Activated B cell treated with CpG ODN at 0.5 μM for 24 hours (primary cell): ENCODE measurements at places on chromosomes 13 and 19. TPM values are rescaled to one million over a fixed set of nuclear protein-coding genes. Genes with fewer than 3 reads are reported as not detected.

GRCh38 chr13:48412881-48413351 lies at the start of gene LPAR6:
TSS of gene LPAR6 (minus strand) at chr13:48413113. CDS start at chr13:48412423, 690 bp downstream.
- peak within 1 kb of the TSS; percentile 39 for H3K4me3 ChIP-seq
- H3K36me3 ChIP-seq = peaks cover 58% of the 10 kb centered on the region
- DNase-seq = no peak
- H3K27ac ChIP-seq = no peak within 1 kb of the TSS
- H3K4me1 ChIP-seq = peaks cover 16% of the 10 kb centered on the region

DNA sequence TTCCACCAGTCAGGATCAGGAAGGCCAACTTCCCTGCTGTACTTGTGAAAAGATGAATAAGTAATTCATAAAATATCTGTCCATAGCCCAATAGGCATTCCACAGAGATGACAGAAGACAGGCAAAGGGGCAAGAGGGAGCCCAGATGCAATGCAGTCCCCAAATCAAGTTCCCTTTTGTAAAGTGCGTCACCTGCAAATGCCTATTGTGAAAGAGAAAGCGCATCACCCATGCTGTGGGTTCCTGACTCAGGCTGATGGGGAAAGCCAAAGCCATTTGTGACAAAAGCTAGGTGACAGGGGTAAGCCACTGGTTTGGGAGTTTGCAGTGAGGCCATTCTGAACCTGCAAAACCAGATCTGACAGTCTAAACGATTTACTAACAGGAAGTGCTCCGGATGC lies 157.5 kb upstream of the ZNF536 start:
- no peak overlapping the region for H3K27ac ChIP-seq
- DNase-seq = no peak
- peak overlapping the region; percentile 26 for H3K4me3 ChIP-seq
- H3K4me1 ChIP-seq = peaks cover 6% of the 10 kb centered on the region

DNA sequence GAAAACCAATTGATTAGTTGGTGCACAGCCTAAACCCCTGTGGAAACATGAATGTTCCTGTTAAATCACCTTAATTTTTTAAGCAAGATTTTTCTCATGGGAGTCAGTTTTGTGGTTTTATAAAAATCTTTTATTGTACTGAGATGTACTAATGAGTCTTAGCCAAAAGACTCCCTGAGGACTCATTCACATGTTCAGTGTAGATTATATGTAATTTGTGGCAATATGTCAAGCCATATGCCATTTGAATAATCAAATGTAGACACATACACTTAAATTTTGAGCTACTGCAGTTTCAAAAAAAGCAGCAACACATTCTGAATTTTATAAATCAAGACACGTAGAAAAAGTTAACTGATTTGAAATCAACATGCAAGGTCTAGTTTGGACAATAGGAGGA lies 395.2 kb downstream of the MYO16 start:
- no peak overlapping the region for H3K4me3 ChIP-seq
- H3K27ac ChIP-seq = no peak overlapping the region
- H3K4me1 ChIP-seq = no peaks in the 10 kb centered on the region
- DNase-seq = no peak
- no peaks in the 10 kb centered on the region for H3K27me3 ChIP-seq
- H3K36me3 ChIP-seq = no peaks in the 10 kb centered on the region

The ZNF681 gene
- 5.5 and 8.3 TPM in 2 replicates for total RNA-seq

DNA sequence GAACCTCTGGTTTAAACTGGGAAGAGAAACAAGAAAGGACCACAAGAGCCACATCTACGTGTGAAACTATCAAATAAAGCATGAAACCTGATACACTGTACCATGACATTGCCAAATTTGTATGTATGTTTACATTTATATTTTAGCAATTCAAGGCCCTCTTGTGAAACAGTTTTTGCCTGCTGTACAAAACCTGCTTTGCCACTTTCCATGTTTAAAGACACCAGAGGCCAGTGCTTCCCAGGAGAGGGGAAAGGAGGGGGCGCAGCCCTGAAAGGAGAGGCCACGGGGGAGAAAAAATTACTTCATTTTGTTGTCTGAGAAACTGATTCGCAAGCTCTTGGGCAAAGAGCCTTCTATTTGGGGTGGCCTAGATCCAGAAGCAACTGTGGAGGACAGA lies 124.8 kb downstream of the DCLK1 start:
- H3K4me1 ChIP-seq = no peaks in the 10 kb centered on the region
- H3K27ac ChIP-seq = no peak overlapping the region
- H3K36me3 ChIP-seq = no peaks in the 10 kb centered on the region
- no peak overlapping the region for H3K4me3 ChIP-seq
- DNase-seq = no peak

- H3K27me3 ChIP-seq = no peaks in the 10 kb centered on the region
- H3K36me3 ChIP-seq = no peaks in the 10 kb centered on the region
- H3K27ac ChIP-seq = no peak overlapping the region
- DNase-seq = no peak
Observed at GRCh38 chr13:75309981-75310580, 171.9 kb downstream of the TBC1D4 start.

DNA sequence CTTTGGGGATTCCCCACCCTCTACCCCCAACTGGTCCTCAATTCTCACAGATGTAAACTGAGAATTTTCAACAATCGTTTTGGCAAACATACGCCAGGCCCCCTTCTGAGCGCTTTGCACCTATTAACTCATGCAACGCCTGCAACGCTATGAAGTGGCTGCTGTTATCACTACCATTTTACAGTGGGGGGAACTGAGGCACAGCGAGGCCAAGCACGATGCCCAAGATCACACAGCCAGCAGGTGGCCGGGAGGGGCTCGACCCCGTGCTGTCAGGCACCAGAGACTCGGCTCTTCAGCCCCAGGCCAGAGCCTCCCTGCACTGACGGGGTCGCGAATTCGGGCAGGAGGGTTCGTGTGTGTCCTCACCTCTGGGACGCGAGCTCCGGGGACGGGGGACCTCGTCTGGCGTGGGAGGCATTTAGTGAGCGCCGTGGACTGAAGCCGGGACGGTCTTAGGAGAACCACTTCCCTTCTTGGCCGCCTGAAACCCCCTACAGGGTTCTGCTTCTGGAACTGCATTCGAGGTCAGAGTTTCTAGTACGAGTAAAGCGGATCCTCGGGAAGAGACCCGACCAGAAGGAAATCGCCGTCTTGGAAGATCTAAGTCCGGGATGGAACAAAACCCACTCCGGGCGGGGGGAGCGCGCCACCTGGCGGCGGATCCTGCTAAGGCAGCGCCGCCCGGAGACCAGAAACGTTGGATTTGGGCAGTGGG lies 21.0 kb downstream of the ZNF114 start:
- H3K36me3 ChIP-seq = peaks cover 7% of the 10 kb centered on the region
- H3K4me3 ChIP-seq = peak overlapping the region; percentile 81
- peaks cover 8% of the 10 kb centered on the region for H3K4me1 ChIP-seq
- DNase-seq = peak; percentile 69
- H3K27ac ChIP-seq = no peak overlapping the region
- H3K27me3 ChIP-seq = no peaks in the 10 kb centered on the region

GRCh38 chr13:74256969-74257368 lies 122.8 kb upstream of the KLF12 start:
- no peaks in the 10 kb centered on the region for H3K4me1 ChIP-seq
- peaks cover 9% of the 10 kb centered on the region for H3K27me3 ChIP-seq
- DNase-seq = no peak
- H3K27ac ChIP-seq = no peak overlapping the region
- H3K36me3 ChIP-seq = no peaks in the 10 kb centered on the region

The HNRNPA1L2 gene
- 13.1 and 16.2 TPM in 2 replicates for total RNA-seq

GRCh38 chr13:98664510-98664909 lies 87.6 kb upstream of the STK24 start:
- no peak overlapping the region for H3K27ac ChIP-seq
- peaks cover 3% of the 10 kb centered on the region for H3K27me3 ChIP-seq
- no peaks in the 10 kb centered on the region for H3K4me1 ChIP-seq
- no peak for DNase-seq

The CGB5 gene
- total RNA-seq = not detected in 2 replicates

The SIRT6 gene
- total RNA-seq = 34.1 and 36.8 TPM in 2 replicates

The INSR gene
- 3.2 and 3.3 TPM in 2 replicates for total RNA-seq

The SNAPC2 gene
- total RNA-seq = 14.4 and 15.3 TPM in 2 replicates

GRCh38 chr13:86095351-86095750 lies 296.1 kb upstream of the SLITRK6 start:
- no peak for DNase-seq
- no peaks in the 10 kb centered on the region for H3K36me3 ChIP-seq
- H3K4me1 ChIP-seq = no peaks in the 10 kb centered on the region
- H3K4me3 ChIP-seq = no peak overlapping the region
- no peak overlapping the region for H3K27ac ChIP-seq

- H3K36me3 ChIP-seq = no peaks in the 10 kb centered on the region
- H3K4me3 ChIP-seq = no peak overlapping the region
- H3K27me3 ChIP-seq = peaks cover 11% of the 10 kb centered on the region
Observed at GRCh38 chr13:98171900-98172589, 5.0 kb downstream of the RNF113B start.

The SYNE4 gene
- total RNA-seq = 2.1 and 3.7 TPM in 2 replicates

The ZFP36 gene
- total RNA-seq = 167 and 206 TPM in 2 replicates

The AP1M1 gene
- total RNA-seq = 82.6 and 87.5 TPM in 2 replicates

- peak overlapping the region; percentile 78 for H3K27ac ChIP-seq
- H3K4me3 ChIP-seq = peak overlapping the region; percentile 48
- no peak for DNase-seq
- no peaks in the 10 kb centered on the region for H3K27me3 ChIP-seq
- H3K36me3 ChIP-seq = peaks cover 18% of the 10 kb centered on the region
Observed at GRCh38 chr19:4060621-4061177, 6.0 kb downstream of the ZBTB7A start.

The FAM216B gene
- not detected in 2 replicates for total RNA-seq
